Keratinocyte (primary cell): ENCODE measurements at places on chromosomes 7 and 10.

DNA sequence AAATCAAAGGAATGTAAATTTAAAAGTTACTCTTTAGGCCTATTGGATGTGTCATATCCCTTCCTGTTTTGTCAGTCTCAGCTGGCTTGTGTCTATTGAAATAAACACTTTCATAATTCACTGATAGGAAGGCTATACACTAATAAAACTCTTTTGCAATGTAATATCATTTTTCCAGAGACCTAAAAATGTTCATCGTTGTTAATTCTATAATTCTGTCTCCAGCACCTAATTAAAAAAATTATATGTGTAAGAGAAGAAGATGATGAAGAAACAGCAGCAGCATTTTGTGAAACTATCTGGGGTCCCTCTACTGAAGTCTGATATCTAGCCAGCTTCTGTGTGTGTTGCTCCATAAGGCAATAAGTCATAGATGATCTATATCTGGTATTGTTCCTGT is 602.7 kb downstream of the ETV1 start:
- DNase-seq = no peak

DNA sequence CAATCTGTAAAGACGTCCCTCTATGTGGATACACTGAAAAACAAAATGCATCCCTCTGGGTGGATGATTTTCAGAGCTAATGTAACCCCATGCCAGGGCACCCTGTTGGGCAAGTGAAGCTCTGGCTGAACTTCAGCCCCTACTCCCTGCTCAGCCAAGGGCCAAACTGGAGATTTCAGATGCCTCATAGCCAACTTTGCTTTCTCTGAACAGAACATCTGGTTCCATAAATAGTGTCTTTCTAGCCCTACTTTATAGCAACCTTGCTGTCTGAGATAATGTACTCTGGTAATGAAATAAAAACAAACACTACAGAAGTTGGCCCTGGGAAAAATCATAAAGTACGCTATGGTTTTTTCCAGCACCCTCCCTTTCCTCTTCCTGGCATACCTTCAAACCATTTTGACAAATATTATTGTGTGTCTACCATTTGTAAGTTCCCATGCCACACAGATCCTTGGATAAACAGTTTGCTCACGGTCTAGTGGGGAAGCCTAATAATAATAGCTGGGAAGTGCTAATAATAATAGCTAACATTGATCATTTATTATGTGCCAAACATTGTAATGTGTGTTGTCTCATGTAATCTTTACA is 3.4 kb downstream of the ENTPD1 start:
- DNase-seq = no peak

DNA sequence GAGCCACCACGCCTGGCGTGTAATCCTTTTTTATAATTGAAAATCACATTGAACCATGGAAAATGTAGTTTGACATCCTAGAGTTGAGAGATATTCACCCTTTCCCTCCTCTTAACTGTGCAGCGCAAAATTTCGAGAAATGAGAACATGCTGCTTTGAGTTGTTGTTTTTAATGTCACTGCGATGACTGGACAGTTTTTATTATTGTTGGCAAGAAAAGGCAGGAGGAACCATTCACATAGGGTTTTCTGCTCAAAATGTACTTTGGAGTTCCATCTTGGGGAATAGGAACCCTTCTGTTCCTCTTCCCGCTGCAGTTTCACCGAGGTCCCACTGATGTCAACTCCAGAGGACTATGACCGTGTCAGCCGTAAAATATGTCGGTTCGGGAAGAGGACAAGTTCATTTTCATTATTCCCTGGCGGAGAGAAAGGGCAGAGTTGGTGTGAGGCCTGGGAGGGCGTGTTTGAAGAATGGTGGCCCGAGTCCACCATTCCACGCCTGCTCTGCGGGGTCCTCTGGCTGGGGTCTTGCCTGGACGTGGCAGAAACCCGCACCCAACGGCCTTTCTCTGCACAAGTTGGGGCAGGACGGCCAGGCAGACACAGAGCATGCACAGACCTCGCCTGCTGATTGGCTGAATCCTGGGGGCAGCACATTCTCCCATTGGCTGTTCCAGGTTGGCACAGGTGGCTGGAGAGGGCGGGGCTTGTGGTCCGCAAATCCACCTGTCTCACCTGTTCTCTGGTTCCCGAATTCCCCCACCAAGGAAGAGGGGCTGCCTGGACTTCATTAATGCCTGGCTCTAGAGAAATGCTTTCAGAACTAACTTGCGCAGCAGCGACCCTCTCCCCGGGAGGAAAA is 105.1 kb upstream of the TCF7L2 start:
- DNase-seq = no peak

DNA sequence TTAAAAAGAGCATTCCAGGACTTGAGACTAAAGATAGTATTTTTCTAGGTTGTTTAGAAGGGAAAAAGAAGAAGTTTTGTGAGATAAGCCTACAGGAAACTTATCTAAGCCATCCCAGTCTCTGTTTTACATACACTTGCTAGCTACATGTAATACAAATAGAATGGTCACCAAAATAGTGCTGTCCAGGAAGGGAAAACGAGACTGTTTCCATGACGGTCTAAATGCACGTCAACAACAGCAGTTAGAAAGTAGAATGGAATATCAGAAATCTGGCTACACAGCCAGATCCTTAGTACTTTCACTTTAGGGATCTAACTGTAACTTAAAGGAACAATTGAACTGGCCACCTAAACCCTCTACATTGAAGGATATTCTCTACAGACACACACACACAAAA is 117.6 kb downstream of the TSPAN12 start:
- no peak for DNase-seq

GRCh38 chr7:128030654-128031611 is at the start of gene LRRC4:
Gene LRRC4, minus strand, starts transcription at chr7:128031437. Its CDS starts 797 bp downstream, at chr7:128030640.
- DNase-seq = no peak

GRCh38 chr7:41688012-41688625 is 14.8 kb downstream of the INHBA start:
- no peak for DNase-seq

GRCh38 chr10:129418496-129419225 is 48.4 kb upstream of the MGMT start:
- DNase-seq = no peak

- no peak for DNase-seq
These were observed 79.2 kb downstream of the PHTF2 start for GRCh38 chr7:77877791-77878190.

GRCh38 chr7:154540596-154540995 is 462.3 kb downstream of the PAXIP1 start:
- no peak for DNase-seq

DNA sequence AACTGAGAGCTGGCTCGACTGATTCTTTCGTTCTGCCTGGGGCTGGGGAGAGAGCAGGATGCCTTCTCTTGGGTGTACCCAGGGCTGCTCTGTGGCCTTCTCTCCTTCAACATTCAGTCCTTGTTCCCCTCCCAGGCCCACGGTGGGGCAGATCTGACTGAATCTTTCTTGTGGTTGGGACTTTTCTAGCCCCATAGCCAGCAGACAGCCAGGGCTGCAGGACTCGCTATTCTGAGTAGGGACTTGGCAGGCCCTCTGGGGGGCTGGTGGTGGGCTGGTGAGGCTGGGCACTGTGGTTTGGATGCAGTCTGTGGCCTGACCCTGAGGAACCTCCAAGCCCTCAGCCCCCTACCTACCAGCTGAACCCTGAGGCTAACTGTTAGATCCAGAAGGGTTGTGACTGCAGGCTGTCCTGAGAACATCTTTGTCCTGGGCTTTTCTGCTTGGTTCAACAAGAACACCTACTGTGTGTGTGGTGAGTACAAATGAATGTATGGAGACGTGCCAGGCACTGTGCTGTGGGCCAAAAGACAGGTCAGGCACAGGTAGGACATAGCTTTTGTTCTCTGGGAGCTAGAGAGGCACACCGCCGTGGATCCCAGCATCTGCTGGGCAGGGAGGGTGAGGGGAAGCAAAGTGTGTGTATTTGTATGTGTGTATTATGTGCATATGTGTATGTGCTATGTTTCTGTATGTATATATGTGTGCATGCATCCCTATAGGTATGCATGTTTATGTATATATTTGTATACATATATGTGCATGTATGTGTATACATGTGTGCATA is 2.1 kb upstream of the PALD1 start:
- DNase-seq = no peak

DNA sequence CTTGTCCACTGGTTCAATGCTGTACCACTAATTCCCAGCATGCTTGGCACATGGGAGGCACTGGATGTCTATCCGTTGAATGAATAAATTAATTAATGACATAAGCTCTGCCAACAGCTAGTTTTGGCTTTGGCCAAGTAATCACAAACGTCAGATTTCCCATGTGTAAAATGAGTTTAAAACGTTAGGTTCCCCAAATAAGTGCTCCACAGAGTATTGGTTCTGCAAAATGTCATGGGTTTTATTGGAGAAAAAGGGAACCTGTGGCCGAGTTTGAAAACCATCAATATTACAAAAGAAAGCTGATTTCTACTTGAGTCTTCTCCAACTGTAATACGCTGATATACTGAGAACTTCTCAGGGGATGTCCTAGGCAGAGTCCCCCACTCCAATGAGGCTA is 23.2 kb downstream of the ELMO1 start:
- no peak for DNase-seq

- DNase-seq = no peak
These were observed 70.2 kb downstream of the EVX1 start for GRCh38 chr7:27312820-27313219.

GRCh38 chr10:121091961-121092719 is 241.0 kb downstream of the WDR11 start:
- DNase-seq = no peak

DNA sequence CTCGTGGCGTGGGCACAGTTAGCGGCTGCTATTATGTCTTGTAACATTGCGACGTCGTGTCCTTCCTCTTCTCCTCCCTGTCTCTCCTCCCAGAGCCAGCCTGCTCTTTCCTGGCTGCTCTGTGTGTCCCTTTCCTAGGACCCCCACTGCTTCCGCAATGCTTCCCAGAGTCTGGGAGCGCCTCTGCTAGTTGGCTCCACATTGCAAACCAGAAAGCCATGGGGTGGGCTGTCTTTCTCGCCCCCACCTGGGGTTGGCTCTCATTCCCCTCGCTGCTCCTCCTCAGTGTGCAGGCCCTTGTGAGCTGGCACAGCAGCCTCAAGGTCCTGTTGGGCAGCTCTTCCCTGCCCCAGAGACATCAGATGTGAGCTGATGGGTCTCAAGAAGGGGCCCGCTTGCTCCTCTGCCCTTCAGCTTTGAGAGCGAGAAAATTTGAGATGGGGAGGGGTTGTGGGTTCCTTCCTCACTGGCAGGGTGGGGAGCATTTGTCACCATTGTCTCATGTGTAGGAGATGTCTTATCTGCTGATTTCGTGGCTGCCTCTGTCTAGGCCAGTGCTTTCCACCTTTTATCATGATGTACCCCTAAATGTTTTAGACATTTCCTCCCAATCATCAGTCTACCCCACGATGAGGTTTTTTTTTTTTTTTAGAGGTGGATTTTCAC is 3.3 kb downstream of the ADAMTS14 start:
- no peak for DNase-seq

DNA sequence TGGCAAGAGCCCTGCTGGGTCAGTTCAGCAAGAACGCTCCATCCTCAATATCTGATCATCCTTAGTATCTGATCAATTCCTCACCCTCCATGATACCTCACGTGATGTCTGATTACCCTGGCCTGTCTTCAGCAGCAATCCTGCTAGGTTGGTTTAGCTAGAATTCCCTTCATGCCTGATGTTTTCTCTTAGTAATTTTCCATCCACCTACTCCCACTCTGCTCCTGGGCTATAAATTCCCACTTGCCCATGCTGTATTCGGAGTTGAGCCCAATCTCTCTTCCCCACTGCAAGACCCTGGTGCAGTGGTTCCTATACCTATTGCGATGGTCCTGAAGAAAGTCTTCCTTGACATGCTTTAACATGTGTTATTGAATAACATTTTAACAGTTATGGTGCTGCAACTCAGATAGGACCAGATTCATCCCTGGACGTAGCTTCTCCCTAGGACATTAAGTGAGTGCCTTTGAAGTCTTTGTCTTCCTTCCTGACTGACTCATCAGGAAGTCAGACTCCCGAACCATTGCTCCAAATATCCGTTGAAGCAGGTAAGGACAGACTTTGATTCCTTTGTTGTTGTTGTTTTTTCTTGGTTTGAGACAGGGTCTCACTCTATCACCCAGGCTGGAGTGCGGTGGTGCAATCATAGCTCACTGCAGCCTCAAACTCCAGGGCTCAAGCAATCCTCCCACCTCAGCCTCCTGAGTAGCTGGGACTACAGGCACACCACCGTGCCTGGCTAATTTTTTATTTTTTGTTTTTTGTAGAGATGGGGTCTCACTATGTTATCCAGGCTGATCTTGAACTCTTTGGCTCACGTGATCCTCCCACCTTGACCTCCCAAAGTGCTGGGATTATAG is 29.4 kb upstream of the CLDN3 start:
- DNase-seq = no peak

- DNase-seq = no peak
These were observed 24.0 kb upstream of the STEAP2 start for GRCh38 chr7:90187507-90188050.

DNA sequence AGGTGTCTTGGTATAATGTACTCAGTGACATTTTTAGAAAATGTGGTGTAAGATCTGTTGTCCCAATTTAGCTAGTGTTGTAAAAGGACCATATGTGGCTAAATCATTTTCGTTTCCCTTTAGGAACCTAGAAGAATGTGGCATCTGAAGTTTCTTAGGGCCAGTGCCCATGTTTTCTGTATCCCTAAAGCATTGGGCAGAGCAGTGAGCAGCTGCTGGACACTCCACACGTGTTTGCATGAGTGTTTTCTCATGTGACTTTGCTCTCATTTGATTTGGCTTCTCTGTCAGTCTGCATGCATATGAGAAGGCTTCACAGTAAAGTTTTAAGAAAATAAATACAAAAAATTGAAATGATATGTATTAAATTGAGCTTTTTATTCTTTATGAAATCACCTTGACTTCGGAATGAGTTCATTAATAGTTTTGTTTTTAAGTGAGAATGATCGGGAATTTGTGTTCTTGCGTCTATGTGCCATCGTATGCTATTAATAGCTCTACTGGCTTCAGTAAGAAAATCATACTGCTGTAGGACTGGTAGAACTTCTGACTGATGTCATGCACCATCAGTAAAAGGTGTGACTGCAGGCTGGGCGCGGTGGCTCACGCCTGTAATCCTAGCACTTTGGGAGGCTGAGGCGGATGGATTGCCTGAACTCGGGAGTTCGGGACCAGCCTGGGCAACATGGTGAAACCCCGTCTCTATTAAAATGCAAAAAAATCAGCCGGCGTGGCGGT is 61.3 kb downstream of the RBM33 start:
- no peak for DNase-seq

DNA sequence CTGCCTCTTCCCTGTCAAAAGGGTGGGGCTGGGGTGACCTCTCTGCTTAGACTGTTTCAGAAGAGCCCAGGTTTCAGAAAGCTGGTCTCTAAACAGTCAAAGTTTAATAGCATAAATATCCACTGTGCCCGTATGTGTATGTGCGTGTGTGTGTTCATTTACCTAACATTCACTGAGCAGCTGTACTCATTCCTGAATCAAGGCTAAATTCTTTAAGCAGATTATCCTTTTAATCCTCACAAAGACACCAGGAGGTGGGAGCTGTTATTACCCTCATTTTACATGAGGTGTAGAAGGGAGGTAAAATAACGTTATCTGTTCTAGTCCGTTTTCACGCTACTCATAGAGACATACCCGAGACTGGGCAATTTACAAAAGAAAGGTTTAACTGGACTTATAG is 72.2 kb downstream of the RSU1 start:
- DNase-seq = no peak
